ENCODE measurements at places on chromosomes 2 and 18.

GRCh38 chr18:45782662-45783061 lies 42.8 kb upstream of the SIGLEC15 start:
- no peak for DNase-seq

GRCh38 chr18:75343389-75343788 lies 84.1 kb downstream of the SMIM21 start:
- DNase-seq = no peak

DNA sequence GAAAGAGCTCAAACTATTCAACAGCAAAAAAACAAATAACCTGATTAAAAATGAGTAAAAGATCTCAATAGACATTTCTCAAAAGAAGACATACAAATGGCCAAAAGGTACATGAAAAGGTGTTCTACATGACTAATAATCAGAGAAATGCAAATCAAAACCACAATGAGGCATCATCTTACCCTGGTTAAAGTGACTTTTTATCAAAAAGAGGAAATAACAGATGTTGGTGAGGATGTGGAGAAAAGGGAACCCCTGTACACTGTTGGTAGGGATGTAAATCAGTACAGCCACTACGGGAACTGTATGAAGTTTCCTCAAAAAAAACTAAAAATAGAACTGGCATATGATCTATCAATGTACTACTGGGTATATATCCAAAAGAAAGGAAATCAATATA lies 39.8 kb upstream of the TMEM163 start:
- no peak for DNase-seq

- DNase-seq = no peak
Observed at GRCh38 chr2:11343650-11344341, 640 bp downstream of the ROCK2 start.

- no peak for DNase-seq
Observed at GRCh38 chr18:57843386-57843785, 40.3 kb upstream of the ATP8B1 start.

- DNase-seq = no peak
Observed at GRCh38 chr2:182977463-182977862, 60.8 kb downstream of the NCKAP1 start.

DNA sequence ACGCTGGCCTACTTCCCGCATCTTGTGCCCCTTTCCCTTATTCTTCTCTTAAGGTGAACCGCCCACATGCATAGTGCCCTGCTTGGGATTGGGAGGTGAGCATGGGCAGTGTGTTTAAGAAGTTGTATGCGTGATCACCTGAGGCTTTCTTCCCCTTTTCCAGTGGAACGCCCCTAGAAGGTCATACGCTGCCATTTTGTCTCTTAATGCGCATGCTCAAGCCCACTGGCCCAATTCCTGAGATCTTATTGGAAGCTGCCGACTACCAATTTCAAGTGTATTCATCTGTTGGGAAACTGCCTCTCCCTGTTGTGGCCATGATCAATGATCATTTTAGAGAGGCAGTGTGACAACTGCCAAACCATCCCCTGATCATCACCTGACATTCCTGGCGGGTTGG lies 3.3 kb upstream of the CETN1 start:
- DNase-seq = no peak

DNA sequence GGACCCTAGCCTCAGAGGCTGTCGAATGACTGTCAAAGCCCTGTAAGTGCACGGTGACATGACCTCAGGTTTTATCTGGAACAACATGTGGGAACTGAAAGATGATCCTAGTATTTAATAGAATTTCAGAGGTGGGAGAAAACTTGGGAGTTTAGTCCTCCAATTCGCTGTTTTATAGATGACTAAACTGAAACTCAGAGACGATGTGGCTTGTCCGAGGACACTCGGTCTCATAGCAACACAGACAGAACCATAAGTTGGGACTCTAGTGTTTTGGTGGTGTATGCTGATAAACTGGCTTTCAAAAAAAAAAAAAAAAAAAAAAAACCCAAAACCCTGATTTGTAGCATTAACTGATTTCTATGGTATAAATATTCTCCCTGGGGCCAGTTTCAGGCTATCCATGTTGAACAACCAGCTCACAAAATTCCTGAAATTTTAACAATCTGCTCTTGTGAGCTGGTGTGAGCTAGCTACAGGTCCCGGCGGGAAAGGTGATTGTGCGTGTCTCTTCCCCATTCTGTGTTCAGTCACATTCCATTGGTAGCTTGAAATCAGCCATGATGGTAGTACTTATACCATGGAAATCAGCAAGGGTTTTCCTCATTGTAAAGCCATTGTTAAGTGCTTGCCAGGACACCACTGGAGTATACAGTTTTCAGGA lies 195.5 kb upstream of the EPAS1 start:
- no peak for DNase-seq

DNA sequence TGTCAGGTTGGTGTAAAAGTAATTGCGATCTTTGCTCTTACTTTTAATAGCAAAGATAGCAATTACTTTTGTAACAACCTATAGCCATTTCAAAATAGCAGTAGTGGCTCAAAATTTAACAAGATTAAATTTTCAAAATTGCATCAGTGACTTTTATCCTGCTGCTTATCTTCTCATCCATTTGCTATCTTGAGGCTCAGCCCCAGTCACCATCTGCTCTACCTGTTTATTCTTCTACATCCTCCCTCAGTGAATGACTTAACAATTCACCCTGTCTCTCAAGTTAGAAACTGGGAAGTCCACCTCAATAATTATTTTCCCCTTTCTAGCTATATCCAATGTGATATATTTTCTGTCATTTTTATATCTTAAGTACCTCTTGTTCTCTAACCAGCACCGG lies 148.6 kb upstream of the ZNF804A start:
- no peak for DNase-seq

DNA sequence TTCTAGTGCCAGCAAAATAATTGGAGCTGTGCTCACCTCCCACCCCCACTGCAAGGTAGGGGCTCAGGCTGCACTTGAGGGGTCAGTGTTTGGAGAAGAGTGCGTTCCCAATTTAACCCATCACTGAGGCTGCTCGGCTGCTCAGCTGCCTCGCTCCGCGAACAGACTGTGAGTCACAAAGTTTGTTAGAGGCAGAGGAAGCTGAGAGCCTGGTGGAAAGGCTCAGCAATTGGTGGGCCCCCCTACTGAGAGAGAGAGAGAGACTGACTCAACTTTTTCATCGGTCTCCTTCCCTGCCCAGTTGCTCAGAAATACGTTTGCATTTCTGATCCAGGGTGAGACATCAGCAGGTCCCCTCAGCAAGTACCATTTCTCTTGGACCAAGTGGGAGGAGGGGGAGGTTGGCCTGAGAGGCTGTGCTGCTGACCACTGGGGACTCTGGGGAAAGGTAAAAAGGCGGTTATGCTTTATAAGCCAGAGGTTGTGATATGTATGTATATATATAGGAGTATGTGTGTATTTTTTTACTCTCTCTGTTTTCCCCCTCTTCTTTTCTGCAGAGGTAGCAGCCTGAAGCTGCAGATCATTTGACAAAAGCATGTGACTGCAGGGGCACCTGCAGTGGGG lies 1.5 kb downstream of the EFR3B start:
- no peak for DNase-seq

GRCh38 chr2:5763531-5763930 lies 71.3 kb downstream of the SOX11 start:
- DNase-seq = no peak

DNA sequence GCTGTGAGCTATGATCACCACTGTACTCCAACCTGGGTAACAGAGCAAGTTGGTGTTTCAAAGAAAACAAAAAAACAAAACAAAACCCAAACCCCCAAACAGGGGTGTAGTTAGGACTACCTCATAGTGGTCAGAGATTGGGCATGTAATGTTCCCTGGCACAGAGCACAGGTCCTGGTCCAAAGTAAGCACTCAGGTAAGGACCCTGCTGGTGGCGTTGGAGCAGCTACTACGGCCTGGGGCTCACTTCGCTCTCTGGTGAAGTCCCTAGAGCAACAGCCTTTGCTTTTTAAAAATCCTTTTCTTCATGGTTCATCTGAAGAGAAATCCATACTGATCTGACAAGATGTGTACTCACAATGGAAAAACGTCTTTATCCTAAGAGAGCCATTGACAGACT lies 130.4 kb downstream of the ZNF236 start:
- no peak for DNase-seq

DNA sequence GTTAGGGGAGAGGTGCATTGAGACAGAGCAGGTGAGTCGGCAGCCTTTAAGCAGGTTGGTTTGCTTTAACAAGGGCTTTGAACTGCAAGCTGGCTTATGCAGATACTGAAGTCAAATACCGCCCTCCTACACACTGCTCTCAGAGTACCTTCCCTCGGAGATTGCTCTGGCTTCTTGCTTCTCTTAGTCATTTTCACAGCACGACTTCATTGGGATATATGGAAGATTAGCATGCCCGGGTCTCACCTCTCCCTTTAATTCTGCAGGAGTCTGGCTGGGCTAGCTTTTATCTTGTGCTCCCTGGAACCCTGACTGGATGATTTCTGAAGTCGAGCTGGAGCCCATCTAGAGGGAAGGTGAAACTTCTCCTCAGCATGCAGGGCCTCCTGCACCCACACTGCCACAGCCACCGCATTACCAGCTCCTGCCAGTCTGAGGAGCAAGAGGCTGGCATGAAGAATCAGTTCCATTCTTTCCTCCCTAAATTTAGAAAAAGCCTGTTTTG lies 395.5 kb upstream of the HNRNPA3 start:
- DNase-seq = no peak

- DNase-seq = no peak
Observed at GRCh38 chr2:222887124-222887523, 26.3 kb downstream of the ACSL3 start.

GRCh38 chr2:239917125-239917956 lies 107.8 kb downstream of the NDUFA10 start:
- DNase-seq = no peak

DNA sequence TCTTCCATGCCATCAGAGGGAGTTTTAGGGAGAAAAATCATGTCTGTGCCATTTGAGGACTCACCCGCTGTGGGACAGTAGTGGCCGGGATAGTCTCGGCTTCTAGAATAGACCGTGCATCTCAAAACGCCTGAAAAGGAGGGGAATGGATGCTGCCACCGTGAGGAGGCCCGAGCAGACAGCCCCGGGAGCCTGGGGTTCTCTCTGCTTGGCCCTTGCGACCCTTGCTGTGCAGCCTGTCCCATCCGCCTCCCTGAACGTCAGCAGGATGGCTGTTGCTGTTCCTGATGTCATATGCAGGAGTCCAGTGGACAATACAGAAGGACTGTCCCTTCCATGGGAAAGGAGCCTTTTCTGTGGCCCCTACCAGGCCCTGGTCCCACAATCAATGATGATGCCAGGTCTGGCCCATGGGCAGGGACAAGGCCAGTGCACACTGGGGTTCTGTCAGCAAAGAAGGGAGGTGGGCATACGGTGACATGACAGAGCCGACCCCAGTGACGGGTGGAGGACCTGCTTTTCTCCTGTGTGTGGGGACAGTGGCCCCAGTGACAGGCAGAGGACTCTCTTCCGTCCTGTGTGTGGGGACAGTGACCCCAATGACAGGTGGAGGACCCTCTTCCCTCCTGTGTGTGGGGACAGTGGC lies 58.8 kb downstream of the ACKR3 start:
- no peak for DNase-seq

GRCh38 chr18:7177116-7177744 lies 53.7 kb upstream of the LRRC30 start:
- peak; percentile 12 for DNase-seq

DNA sequence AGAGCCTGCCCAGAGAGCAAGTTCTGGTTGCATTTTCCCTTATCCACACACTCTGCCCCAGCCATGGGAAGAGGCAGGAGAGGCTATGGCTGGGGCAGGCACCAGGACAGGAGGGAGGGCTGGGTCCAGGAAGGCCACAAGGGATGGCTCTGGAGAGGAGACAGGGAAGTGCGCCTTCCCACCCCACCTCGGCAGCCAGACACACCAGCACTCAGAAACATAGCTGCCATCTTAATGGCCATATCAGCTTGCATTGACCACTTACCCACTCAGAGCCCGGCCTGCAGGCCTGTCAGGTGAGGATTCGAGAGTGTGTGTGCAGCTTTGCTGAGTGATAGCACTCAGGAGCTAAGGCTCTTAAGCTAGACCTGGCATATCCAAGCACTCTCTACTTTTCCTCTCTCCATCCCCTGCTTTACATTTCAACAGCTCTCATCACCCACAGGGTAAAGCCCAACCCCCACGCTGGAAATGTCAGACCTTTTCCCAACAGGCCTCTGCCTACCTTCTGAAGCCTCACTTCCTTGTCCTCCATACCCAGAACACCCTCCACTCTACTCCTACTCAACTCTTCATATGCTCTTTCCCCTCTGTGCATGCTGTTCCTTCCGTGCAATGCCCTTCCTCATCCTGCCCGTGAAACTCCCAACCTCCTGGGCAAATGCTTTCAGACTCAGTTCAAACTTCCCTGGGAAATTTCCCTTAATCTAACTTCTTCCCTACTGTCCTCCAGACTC lies 147.9 kb downstream of the TNS1 start:
- DNase-seq = no peak

DNA sequence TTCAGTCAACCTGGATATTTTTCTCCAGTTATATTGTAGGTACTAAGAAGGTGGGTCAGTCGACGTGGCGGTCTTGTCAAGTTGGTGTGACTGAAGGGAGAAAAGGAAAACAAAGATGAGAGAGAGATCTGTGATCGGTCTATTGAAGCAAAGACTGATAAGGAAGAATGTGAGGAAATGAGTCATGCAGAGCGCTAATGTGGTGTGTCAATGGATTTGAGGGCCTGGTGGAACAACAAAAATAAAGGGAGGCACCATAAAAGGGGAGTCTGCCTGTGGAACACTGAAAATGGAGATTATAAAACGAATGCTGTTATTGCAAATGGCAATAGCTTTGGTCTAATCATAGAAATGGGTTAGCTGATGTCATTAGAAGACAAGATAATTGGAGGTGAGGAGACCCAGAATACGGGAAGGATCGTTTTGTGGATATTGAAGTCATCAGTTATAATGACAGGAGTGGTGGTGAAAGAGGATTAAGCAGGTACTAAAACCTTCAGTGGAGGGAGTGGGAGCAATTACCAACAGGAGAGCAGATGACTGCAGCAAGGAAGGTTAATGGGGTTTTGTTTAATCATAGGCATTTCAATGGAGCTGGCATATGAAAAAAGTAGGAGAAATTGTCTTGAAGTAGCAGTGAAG lies 599.1 kb upstream of the FSHR start:
- DNase-seq = no peak

DNA sequence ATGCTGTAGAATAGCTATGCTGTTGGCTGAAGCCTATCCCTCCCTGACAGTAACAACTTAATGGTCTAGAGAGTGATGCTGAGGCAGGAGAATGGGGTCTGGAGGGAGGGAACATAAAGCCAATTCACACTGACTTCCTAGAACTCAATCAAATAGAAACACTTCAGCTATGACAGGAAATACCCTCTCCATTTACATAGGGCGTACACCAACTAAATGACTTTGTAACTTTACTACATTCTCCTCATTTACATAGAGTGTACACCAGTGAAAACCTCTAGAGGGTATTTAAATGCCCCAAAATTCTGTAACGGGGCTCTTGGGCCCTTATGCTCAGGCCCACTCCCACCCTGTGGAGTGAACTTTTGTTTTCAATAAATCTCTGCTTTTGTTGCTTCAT lies 41.5 kb downstream of the YPEL5 start:
- no peak for DNase-seq

- no peak for DNase-seq
Observed at GRCh38 chr2:61712060-61712459, 141.8 kb downstream of the FAM161A start.

- no peak for DNase-seq
Observed at GRCh38 chr18:59959606-59960005, 59.8 kb downstream of the PMAIP1 start.
